Stimulated activated CD4-positive, alpha-beta T cell treated with anti-CD3 and anti-CD28 coated beads, Interleukin-2, amount 100 ng/mL, for 24 hours (primary cell): ENCODE measurements at places on chromosomes 12 and 14.

- no peak for DNase-seq
Observed at GRCh38 chr12:27523305-27523641, 733 bp upstream of the PPFIBP1 start.

GRCh38 chr12:101557094-101557493, 37.7 kb upstream of the MYBPC1 start:
- no peak for DNase-seq

DNA sequence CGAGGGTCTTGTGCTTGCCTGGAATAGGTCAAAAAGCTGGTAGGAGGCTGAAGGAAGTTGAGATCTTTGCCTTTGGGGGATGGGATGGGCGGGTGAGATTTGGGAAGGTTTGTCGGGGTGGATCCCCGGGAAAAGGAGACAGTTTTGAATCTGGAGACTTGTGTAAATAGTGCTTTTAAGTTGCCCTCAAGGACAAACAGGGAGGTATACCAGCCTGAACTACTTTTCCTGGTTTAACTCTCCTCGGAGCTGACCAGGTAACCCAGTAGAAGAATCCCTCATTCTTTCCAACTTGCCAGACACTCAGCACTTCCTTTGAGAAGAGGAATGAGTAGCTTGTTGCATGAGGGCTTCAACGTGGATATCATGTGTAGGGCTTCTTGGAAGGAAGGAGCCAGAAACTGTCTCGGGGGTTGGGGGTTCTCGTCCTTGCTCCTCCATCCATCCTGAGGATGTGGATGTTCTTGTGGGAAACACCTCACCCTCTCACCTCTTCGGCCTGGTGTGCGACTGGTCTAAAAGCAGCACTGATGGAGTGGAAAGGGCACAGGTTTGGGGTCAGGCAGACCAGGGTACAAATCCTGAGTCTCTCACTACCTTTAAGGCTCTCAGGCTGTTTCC, 1.9 kb downstream of the TEAD4 start:
- DNase-seq, result no peak

DNA sequence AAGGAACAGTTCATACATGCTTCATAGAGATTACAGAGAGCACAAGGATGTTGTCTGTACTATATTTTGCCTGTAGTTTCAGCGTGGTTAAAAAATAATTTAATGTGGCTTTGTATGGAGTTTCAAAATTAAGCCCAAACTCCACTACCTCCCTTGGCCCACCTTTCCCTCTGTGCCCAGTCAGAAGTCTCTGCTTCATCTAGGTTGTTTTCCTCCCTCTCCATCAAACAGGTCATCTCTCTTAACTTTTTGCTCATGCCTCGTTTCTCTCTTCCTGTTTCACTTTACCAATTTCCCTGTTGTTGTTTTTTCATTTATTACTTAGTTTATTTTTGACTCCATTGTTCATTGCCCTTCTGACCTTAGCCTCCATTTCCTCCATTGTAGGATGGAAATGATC, 94.9 kb upstream of the NEDD1 start:
- DNase-seq, result no peak

DNA sequence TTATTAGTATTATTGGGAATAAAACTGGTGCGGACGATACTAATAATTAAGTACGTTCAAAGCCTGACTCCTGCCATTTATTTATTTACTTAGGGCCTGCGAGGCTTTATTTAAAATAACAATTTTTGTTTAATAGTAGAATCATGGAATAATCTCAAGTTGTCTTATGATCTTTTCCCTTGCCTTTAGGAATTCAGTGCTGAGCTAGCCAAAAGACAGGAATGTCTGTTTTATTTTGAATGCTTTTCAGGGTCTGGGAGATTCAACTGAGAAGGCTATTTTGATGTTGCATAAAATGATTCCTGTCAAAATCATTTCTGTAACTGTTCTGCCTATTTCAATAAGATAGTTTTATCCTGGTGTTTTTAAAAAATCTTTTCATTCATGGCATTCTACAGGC, 489.8 kb downstream of the EGLN3 start:
- no peak for DNase-seq

- DNase-seq, result peak; percentile 52
Observed at GRCh38 chr14:106875503-106875902, 1349.1 kb downstream of the TMEM121 start.

DNA sequence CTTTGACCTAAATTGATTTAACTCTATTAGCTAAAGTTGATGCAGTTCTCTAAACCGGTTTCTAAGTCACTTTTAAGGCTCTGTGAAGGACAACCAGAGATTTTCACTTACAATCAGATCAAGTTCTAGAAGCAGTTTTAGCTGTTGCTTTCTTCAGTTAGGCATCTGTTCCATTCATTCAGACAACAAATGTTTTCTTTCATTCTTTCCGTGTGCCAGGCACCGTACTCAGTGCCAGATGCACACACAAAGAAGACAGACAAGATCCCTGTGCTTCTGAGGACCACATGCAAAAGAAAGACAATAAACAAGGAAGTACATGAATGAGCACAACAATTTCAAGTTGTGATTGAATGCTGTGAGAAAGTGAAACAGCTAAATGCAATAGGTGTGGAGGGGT, 11.1 kb upstream of the EGLN3 start:
- DNase-seq, result no peak

- DNase-seq, result no peak
Observed at GRCh38 chr14:99968941-99969340, 96.3 kb upstream of the EVL start.

- no peak for DNase-seq
Observed at GRCh38 chr12:92444763-92445162, 258.0 kb upstream of the PLEKHG7 start.

DNA sequence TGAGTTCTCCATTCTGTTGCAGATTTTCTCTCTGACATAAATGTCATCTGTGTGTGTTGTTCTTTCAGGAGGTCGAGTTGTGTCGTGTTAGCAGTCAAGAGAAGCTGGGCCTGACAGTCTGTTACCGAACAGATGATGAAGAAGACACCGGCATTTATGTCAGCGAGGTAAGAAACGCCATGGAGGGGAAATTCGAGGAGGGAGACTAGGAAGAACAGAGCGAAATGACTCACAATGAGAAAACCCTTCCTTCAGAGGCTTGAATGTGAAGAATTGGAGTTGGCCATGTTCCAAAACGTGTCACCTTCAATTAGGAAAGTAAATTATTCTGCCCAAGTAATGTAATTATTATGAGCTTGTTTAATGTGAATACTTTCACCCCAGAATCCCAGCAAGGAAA, 364.5 kb downstream of the PDZRN4 start:
- no peak for DNase-seq

DNA sequence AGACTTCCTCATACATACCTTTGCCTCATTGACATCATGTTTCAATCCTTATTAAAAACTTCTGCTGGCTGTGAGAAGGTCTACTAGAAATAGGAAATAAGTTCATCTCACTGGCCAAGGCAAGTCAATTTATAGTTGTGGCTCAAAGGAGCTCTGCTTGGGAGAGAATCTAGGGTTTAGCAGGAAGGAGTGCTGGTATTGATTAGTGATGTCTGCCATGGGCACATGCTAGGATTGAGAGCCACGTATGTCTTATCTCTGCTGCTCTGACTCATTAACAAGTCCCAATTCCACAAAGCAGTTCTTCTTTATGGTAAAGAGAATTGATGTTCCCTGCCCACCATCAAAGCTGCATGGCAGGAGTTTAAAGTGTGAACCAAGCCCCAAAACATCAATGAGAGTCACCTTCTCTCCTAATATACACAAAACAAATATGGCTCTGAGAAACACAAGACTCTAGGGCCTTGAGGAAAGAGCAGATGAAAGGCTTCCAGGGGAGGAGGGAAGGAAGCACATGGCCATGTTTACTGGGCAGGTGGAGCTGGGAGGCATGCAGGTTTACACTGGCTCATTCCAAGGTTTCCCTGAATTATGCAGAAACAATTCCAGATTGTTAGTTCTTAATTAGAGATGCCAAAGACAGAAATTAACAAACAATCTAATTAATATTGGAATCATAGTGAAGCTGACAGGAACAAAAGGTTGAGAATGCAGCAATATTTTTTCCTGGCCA, 931.9 kb upstream of the TMEM132C start:
- no peak for DNase-seq

DNA sequence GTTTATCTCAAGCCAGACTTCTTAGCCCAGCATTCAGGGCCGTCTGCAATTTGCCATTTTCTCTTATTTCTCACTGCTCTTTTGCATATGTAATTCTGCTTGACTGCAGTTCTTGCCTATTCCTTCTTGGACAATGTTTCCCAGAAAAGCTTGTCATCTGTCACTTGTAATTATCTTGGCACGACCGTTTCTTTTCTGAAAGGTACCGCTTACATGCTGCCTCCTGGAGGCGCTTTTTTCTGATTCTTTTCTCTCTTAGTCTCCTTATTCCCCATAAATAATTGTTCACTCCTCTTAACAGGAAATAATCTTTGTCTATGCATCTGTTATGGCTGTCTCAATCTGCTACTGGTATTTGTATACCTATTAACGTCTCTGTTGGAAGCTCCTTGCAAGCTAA, 1.2 kb upstream of the ALDH1L2 start:
- no peak for DNase-seq

DNA sequence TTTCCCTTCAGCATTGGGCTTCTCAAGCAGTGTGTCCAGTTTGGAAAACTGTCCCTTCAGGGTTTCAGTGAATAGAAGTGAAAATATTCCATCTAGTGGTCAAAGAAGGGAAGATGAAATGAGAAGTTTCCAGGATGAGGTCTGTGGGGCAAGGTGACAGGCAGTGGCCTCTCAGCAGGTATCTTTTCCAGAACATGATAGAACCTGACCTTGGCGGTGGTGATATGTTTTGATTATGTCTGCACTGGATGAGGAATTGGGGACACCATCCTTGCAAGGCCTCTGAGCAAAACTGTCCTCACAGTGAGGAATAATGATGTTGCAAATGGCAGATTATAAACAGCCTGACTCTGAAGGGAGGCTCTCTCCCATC, 4.7 kb downstream of the GPX2 start:
- DNase-seq, result no peak

DNA sequence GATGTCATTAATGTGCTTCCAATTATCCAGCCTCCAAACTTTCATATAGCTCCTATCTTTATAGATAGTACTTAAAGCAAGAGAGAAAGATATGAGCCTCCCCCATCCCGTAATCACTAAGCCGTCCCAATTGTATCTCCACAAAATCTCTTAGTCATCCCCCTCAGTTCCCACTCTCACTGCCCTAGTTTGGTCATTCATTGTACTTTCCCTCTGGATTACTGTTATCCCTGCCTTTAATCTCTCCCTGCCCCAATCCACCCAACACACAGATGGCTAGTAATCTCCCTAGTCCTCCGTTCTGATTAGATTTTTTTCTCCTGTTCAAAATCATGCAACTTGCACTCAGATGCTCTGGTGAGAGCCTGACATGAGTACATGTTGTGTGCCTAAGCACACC, 5.4 kb upstream of the BCAT1 start:
- DNase-seq, result no peak

DNA sequence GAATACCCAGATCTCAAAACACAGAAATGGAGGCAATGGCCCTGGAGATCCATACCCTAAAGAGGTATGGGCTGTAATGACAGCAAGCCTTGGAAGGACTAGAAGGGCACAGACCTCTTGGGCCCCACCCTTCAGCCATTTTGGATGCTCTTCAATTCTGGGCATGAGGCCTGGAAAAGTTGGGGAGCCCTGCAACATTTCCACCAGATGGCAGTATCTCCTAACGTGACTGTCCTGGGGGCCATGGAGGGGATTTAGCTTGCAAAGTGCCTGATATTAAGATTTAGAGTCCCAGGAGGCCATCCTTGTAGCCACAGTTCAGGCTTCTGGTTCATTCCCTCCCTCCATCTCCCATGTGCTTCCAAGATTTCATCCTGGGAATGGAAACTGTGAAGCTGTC, 30.2 kb downstream of the KCNA5 start:
- DNase-seq, result no peak

DNA sequence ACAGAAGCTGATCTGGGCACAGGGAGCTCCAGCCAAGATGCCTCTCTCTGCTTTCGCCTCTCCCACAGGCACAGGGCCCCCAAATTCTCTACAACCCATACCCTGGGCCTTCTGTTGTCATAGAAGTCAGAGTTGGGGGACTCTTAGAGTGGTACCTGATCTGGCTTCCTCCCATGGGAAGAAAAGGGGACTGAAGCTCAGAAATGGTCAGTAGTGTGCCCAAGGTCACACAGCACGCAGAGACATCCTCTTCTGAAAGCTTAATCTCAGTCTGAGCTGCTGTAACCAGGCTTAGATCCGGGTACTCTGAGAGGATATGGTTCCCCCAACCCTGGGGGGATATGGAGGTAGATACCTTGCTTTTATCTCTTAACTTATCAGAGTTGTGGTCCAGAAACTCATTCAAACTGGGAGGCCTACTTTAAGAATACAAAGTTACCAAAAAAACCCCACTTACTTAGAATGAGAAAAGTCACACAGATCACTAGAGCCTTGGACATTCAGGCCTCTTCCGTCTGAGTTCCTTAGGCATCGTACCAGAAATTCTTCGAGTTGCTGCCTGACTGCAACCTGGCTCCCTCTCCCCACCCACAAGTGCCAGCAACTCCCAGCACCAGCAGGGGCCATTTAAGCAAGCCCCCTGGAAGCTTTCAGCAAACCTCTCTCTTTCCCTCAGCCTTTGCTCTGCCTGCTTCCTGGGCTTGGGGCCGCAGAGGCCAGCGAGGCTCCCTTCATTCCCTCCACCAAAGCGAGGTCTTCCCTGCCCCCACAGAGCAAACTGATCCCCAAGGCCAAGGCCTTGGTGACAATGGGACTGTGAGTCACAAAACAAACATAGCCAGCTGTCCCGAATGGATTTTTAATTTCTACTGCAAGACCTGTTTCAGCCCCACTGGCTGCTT, 13.9 kb downstream of the KRT7 start:
- DNase-seq, result no peak

GRCh38 chr12:101336437-101336836, 56.5 kb downstream of the UTP20 start:
- no peak for DNase-seq

DNA sequence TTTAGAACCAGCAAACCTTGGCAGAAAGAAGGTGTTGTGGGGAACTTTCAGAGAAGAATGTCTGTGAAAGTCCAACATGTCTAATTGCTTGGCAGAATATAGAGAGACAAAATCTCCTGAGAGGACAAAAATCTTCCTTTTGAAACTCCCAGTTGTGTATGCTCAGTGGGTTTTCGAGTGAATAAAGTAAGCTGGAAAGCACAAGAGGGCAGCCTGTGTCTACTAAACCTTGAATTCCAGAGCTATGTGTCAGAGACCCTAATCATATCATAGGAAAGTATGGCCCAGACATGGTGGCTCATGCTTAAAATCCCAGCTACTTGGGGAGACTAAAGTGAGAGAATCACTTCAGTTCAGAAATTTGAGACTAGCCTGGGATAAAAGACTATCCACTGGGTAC, 661.2 kb downstream of the SLC16A7 start:
- DNase-seq, result no peak

- DNase-seq, result no peak
Observed at GRCh38 chr12:10491766-10492165, 13.9 kb upstream of the EIF2S3B start.

- DNase-seq, result no peak
Observed at GRCh38 chr14:94840467-94840866, 70.6 kb upstream of the GSC start.

GRCh38 chr14:100725587-100726387, 905 bp upstream of the DLK1 start:
- DNase-seq, result no peak

GRCh38 chr12:125381373-125381772, 316.1 kb downstream of the AACS start:
- no peak for DNase-seq
